GM23338 (cell line): ENCODE measurements at places on chromosomes 7 and 10. TPM values are rescaled to one million over a fixed set of nuclear protein-coding genes. Genes with fewer than 3 reads are reported as not detected.
A peak's percentile ranks its signal among the peaks of the same experiment; 100 is the strongest.

DNA sequence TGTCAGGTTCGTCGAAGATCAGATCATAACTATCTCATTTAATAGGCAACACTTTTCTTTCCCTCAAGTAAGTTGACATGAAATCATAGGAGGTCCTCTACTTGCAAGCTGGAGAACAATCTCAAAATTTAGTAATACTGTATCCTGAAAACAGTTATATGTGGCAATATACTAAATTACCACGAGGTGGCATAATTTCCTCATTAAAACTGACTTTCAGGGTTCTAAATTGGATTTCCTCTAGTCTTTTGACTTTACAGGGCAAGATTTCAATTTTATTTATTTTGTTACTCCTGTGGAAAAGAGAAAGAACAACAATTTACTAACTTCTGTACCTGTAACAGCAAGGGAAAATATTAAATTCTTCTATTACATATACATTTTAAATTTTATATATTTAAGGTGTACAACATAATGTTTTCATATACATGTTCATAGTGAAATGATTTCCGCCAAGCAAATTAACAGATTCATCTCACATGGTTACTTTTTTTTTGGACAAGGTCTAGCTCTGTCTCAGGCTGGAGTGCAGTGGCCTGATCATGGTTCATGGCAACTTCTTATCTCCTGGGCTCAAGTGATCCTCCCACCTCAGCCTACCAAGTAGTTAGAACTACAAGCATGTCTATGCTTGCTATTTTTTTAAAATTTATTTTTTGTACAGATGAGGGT lies 53.4 kb upstream of the CYP2C18 start:
- H3K36me3 ChIP-seq = no peaks in the 10 kb centered on the region
- peak; percentile 67 for DNase-seq
- no peak overlapping the region for H3K4me3 ChIP-seq
- no peaks in the 10 kb centered on the region for H3K27me3 ChIP-seq

DNA sequence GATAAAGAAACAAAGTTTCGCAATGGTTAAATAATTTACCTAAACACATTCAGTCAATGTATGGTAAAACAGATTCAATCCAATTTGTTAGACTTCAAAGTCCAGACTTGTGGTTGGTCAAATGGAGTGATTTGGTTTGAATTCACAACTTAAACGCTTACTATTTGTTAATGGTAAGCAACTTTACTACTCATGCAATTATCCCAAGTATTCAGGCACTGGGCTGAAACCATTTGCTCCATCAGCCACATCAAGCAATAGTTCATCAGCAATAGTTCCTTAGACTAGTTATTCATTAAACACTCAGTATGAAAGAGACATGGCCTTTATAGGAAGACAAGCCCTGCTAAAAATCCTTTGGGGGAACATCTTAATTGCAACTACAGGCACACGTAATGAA lies 253.0 kb downstream of the AGMO start:
- no peak for DNase-seq
- H3K36me3 ChIP-seq = no peaks in the 10 kb centered on the region
- no peaks in the 10 kb centered on the region for H3K4me1 ChIP-seq

- H3K27me3 ChIP-seq = peaks cover 5% of the 10 kb centered on the region; the same call in 1 of the 2 replicates
- no peaks in the 10 kb centered on the region for H3K4me1 ChIP-seq
- H3K36me3 ChIP-seq = no peaks in the 10 kb centered on the region
- H3K4me3 ChIP-seq = no peak overlapping the region
- no peak overlapping the region for H3K27ac ChIP-seq
Observed at GRCh38 chr10:72095195-72095594, 6.8 kb upstream of the SPOCK2 start.

GRCh38 chr7:96061009-96061408 lies 260.9 kb downstream of the SLC25A13 start:
- peaks cover 14% of the 10 kb centered on the region for H3K4me1 ChIP-seq
- H3K27ac ChIP-seq = no peak overlapping the region
- no peak for DNase-seq
- no peaks in the 10 kb centered on the region for H3K27me3 ChIP-seq

DNA sequence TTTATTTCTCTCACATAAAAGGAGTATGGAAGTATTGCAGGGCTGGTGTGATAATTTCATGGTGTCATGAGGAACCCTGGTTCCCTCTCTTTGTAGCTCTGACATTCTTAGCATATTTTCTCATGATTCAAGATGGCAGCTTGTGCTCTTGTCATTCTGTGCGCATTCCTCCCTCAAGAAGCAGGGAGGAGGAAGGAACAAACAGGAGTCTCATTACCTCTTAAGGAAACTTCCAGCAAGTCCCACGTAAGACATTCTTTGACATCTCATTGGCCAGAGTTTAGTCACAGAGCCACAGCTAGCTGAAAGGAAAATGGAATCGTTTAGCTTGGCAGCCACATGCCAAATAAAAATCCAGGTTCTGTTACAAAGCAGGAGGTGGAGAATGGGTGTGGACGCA lies 546.8 kb downstream of the LRMDA start:
- H3K27me3 ChIP-seq = no peaks in the 10 kb centered on the region
- H3K4me1 ChIP-seq = no peaks in the 10 kb centered on the region
- no peak overlapping the region for H3K27ac ChIP-seq
- no peaks in the 10 kb centered on the region for H3K36me3 ChIP-seq
- no peak overlapping the region for H3K4me3 ChIP-seq
- peak; percentile 59 for DNase-seq

DNA sequence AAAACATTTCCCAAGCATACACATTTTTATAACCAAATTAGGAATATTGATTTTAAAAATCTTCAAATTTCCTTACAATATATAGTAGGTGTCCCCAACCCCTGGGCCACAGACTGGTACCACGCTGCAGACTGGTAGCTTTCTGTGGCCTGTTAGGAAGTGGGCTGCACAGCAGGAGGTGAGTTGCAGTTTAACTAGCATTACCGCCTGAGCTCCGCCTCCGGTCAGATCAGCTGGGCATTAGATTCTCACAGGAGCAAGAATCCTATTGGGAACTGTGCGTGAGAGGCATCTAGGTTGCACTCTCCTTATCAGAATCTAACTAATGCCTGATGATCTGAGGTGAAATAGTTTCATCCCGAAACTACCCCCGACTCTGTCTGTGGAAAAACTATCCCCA lies 62.1 kb downstream of the ZWINT start:
- no peak overlapping the region for H3K4me3 ChIP-seq
- H3K27ac ChIP-seq = no peak overlapping the region
- no peaks in the 10 kb centered on the region for H3K36me3 ChIP-seq

- no peak overlapping the region for H3K27ac ChIP-seq
- H3K36me3 ChIP-seq = no peaks in the 10 kb centered on the region
- no peak overlapping the region for H3K4me3 ChIP-seq
- DNase-seq = no peak
- peaks cover 27% of the 10 kb centered on the region for H3K27me3 ChIP-seq
Observed at GRCh38 chr10:104351919-104352318, 1.7 kb upstream of the CFAP58 start.

- H3K4me3 ChIP-seq = no peak overlapping the region
- H3K27ac ChIP-seq = no peak overlapping the region
- DNase-seq = no peak
- H3K36me3 ChIP-seq = no peaks in the 10 kb centered on the region
- peaks cover 7% of the 10 kb centered on the region for H3K4me1 ChIP-seq
Observed at GRCh38 chr10:34380856-34381255, 434.2 kb downstream of the PARD3 start.

DNA sequence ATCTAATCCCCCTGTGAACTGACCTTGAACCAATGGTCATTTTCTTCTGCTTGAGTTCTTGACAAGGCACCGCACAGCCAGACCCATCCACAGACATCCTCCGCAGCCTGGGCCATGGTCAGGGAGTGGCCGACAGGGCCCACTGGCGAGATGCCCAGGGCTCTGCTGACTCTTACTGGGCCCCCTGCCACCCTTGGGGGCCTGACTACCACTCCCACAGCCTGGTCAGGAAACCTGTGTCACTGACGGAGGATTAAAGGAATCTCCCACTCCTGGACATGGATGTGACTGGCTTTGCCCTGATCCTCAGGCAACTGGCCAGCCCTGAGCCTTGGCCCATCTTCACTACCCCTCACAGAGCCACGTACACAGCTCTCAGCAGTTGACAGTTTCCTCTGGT lies 50.4 kb upstream of the ENO4 start:
- H3K27ac ChIP-seq = no peak overlapping the region
- peaks cover 16% of the 10 kb centered on the region for H3K4me1 ChIP-seq
- DNase-seq = no peak
- H3K36me3 ChIP-seq = no peaks in the 10 kb centered on the region

DNA sequence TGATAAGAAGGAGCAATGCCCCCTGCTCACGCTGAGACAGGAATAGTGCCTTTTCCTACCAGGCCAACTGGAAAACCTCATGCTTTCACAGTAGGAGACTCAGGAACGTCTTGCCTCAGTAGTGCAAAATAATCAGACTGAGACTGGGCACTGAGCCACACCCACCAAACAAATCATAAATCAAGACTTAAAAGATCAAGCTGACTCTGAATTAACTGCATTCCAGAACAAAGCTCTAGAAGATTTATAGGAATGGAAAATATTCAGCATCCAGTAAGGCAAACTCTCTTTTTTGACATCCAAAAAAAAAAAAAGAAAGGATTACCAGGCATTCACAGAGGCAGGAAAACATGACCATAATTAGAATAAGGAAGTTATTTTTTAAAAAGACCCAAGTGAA lies 30.5 kb upstream of the SLC18A3 start:
- no peak for DNase-seq
- no peaks in the 10 kb centered on the region for H3K27me3 ChIP-seq

DNA sequence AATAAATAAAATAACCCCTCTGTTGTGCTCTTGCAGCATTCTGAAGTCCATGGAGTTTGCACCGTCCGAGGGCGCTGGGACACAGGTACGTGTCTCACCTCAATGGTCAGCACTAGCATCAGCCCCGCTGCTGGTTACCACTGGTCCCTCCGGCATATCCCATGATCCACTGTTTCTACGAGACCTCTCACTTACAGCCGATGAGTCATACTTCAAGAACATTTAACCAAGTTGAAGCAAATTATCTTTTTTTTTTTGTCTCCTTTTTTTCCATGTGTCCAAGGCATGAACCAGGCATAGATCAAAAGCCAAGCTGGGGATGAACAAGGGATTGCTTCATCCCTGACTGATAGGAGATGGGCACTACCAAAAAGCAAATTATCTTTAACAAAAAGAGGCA lies 92.9 kb upstream of the SH2B2 start:
- peaks cover 13% of the 10 kb centered on the region for H3K4me1 ChIP-seq
- DNase-seq = no peak
- H3K27me3 ChIP-seq = no peaks in the 10 kb centered on the region

- no peak overlapping the region for H3K4me3 ChIP-seq
- no peaks in the 10 kb centered on the region for H3K4me1 ChIP-seq
- H3K27ac ChIP-seq = no peak overlapping the region
- DNase-seq = no peak
- no peaks in the 10 kb centered on the region for H3K27me3 ChIP-seq
Observed at GRCh38 chr10:42650374-42650773, 12.0 kb upstream of the ZNF33B start.

DNA sequence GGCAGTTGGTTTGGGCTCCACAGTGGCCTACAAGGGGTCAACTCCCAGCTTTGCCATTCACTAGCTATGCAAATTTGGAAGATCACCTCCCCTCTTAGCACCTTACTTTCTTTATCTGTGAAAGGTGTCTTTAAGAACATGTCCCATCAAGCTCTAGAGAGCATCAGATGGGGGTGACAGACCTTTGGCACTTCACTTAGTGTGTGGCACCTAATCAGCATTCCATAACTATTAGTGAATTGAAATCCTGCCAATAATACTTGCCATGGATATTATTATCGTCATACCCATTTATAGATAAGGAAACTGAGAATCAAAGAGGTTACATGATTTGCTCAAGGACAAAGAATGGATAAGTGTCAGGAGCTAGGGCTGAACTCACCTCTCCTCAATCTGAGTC lies 51.9 kb downstream of the PLPP4 start:
- no peaks in the 10 kb centered on the region for H3K36me3 ChIP-seq
- no peak overlapping the region for H3K4me3 ChIP-seq
- DNase-seq = no peak
- no peak overlapping the region for H3K27ac ChIP-seq
- no peaks in the 10 kb centered on the region for H3K4me1 ChIP-seq
- no peaks in the 10 kb centered on the region for H3K27me3 ChIP-seq

DNA sequence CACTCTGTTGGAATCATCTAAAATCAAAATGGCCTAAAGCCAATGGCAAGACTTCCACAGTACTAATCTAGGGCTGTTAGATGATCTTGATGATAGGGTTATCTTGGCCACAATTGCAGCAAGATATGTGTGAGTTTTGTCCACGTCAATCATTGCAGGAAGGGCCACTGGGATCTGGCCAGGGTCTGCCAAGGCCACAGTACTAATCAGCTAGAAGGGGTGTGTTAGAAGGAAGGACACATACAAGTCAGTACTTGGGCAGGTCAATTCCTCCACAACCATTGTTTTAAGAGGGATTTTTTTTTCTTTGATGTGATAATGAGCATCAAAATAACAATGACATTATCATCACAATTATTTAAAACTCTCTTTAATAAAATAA lies 1.6 kb downstream of the LMOD2 start:
- peaks cover 16% of the 10 kb centered on the region; the same call in 1 of the 2 replicates for H3K4me1 ChIP-seq
- DNase-seq = no peak
- no peaks in the 10 kb centered on the region for H3K27me3 ChIP-seq
- no peak overlapping the region for H3K4me3 ChIP-seq

DNA sequence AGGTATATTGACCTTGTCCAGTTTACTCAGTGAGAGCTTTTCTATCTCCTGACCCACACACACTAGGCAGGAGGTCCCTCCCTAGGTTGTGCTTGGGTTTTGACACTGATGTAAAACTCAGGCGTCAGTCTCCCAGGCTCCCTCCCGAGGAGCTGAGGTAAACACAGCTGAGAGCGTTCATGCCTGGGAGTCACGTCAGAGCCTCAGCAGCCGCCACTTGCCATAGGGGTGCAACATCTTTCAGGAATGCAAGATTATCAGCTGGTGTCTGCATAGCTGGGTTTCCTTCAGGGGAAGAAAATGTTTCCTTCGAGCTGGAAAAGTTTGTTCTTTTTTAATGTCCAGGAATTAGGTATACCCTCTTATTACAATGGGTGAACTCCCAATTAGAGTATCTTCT lies 70.6 kb downstream of the FGFR2 start:
- peaks cover 24% of the 10 kb centered on the region for H3K36me3 ChIP-seq
- H3K4me1 ChIP-seq = peaks cover 48% of the 10 kb centered on the region

DNA sequence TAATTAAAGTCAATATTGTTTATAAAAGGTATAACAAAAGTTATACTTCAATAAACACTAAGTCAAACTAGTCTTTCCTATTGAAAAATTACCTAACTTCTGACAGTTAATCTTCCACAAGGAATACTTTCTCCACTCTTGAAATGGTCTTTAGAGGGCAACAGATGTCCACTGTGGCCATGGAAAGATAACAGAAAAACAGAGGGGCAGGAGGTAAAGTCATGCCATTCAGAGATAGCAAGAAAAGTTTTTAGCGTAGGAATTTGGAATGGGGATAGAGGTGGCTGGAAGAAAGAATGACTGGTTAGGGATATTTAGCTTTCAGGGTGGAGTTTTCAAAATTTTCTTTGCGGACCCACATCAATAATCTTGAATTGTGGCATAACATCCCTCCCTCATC lies 34.7 kb downstream of the HYCC1 start:
- peaks cover 22% of the 10 kb centered on the region for H3K36me3 ChIP-seq
- no peaks in the 10 kb centered on the region for H3K27me3 ChIP-seq
- H3K4me3 ChIP-seq = no peak overlapping the region

The CUBN gene
- 0.23 and 1.8 TPM in 2 replicates for total RNA-seq

The URGCP gene
- total RNA-seq = 13.2 and 14.7 TPM in 2 replicates

The ZNF862 gene
- total RNA-seq = 1.6 and 2.3 TPM in 2 replicates

The FAM131B gene
- total RNA-seq = 28.8 and 30.2 TPM in 2 replicates

The SPDYE1 gene
- not detected in 2 replicates for total RNA-seq

The DLX5 gene
- not detected in 2 replicates for total RNA-seq

The PRR15 gene
- total RNA-seq = 15.5 and 17.4 TPM in 2 replicates

The ADIRF gene
- total RNA-seq = not detected in 2 replicates
